Renal cortex interstitium (tissue), 15 donors: ENCODE measurements at places on chromosomes 1 and 21.

DNA sequence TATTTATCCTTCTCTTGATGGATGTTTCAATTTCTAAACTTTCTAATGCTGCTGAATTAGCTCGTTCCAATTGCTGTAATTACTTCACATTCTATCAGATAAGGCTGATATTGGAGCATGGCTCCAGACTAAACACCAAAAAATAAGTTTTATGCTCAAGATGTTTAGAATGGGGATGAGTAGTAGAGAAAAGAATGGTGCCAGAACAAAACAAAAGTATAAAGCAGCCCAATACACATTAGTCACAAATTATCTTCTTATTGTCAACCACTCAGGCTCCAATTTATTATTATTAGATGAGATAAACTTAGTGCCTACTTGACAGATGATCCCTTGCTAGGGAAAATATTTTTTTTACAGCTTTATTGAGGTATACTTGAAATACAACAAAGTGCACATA, 21.8 kb downstream of the ATPAF1 start:
- no peak for DNase-seq

- no peak for DNase-seq
Measured at GRCh38 chr1:196063952-196064351, 544.3 kb downstream of the KCNT2 start.

DNA sequence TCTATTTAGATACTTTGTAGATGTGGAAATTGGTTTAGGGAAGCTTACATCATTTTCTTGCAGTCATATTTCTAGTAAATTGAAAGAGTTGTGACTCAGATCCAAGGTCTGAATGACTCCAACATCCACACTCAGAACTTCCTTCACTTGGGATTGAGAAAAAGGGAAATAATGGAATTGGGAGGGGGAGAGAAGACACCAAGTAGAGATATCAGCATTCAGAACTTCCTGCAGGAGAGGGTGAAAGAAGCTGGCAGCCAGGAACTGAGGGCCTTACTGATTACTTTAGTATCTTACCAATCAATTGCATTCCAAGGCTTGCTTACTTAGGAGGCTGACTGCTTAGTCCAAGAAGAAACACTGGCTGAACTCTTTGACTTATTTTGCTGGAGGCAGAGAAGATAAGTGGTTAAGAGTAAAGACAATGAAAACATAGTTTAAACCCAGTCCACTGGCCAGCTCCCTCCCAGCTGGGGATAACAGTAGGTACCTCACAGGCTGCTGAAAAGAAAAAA, 21.7 kb downstream of the APP start:
- no peak for DNase-seq

- DNase-seq: no peak
Measured at GRCh38 chr1:190289897-190290296, 187.8 kb downstream of the BRINP3 start.

DNA sequence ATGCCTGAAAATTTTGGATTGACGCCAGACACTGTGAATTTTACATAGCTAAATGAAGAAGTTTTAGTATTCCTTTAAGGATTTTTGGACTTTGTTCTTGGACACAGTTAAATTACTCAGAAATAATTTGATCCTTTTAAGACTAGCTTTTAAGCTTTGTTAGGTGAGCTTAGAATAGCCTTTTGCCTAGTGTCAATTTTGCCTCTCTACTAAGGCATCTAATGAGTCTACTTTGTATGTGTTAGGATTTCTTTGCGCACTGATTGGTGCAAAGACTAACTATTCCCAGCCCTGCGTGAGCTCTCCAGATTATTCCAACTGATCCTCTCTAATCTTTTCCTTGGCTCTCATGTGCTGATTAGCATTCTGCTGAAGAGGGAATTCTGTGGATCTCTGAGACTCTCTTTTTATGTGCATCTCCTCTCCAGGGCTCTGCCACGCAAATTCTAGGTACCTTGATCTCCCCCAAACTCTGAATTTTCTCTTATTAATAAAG, 128.1 kb upstream of the BCL9 start:
- DNase-seq: no peak

GRCh38 chr1:86552376-86552775, 5.5 kb downstream of the CLCA4 start:
- DNase-seq: no peak
